ENCODE measurements at places on chromosomes 7 and 10. TPM values are rescaled to one million over a fixed set of nuclear protein-coding genes. Genes with fewer than 3 reads are reported as not detected.

The TMEM270 gene
- not detected for total RNA-seq

The CFAP46 gene
- 0.95 TPM for total RNA-seq

The FGFR2 gene
- under 0.01 TPM for total RNA-seq

The MEST gene
- total RNA-seq, result 18.0 TPM

The NRG3 gene
- total RNA-seq, result not detected

All from bronchial smooth muscle cell (primary cell).